ENCODE measurements at places on chromosomes 3 and 15.

GRCh38 chr3:16798738-16799137 lies 86.0 kb upstream of the PLCL2 start:
- no peak for DNase-seq

DNA sequence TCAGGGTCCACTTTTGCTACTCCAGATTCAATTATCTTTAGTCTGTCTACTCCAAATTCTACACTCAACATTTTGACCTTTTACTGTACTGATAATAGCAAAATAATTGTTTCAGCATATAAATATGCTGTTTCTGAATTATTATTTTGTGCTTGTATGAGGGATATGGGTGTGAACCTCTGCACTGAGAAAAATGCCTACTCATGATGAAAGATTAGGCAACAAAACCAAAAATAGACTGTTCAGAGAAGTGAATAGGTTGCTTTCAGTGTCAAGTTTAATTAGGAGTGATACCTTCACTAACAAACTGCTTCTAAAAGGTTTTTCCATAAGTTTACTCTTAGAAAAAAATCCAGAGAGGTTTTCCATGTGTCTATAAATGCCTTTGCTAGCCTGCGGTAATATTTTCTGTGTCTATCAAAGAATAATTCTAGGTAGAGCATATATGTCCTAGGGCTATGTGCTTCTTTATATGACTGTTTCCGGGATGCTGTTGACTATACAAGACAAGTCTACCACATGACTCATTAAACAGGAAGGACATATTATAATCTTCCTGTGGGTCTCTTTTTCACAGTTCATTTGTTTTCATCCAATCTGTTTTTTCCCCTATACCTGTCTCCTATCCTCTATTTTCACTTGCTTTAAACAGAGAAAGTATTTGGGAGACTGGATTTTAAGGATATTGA lies 218.5 kb upstream of the TTC14 start:
- no peak for DNase-seq

DNA sequence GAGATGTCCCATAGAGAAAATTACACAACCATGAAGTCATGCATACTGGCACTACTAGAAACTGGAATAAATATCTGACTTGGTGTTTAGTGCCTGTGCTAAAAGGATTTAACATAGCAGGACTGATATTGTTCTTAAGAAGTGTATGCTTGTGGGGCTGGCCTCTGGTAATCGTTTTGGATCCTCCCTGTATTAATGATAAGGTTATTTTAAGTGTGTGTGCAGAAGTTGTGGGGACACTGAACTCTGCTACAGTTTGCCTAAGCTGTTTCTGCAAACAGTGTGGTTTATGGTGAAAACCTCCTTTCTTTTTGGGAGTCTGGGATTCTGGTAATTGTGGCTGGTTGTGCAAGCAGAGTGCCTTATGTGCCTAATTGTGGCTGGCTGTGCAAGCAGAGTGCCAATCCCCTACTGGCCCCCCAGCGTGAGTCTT lies 120.8 kb downstream of the CLASP2 start:
- DNase-seq: no peak

DNA sequence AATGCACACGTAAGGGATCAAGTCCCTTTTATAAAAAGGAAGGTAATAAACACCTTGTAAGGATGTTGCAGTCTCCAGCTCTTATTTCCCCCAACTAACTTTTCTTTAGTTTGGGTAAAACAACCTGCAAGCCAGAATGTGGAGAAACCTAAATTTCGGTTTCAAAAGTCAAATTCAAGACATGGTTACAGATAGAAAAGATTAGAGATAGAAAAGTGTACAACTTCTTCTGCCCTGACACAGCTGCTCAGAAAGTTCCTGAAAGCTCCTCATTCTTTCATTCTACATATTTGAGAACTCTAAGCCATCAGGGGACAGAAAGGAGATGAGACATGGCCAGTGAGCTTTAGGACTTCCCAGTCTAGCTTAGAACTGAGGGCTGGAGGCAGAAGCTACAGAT lies 574.9 kb downstream of the DIPK2A start:
- DNase-seq: no peak

DNA sequence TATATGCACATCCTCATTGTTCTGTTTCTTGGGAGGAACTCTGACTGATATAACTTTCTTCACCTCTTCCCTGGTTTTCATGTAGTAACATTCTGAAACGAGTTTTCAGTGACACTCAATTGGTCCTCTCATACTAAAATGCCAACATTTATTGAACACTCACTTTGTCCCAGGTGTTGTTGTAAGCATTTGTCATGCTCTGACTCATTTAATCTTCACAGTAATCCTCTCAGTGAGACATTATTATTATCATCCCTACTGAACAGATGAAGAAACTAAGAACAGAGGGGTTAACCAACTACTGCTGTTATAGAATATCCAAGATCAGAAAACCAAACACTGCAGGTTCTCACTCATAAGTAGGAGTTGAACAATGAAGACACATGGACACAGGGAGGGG lies 94.1 kb upstream of the MRPL3 start:
- DNase-seq: no peak

- DNase-seq: no peak
These were observed 8.5 kb upstream of the SLC24A5 start for GRCh38 chr15:48112242-48112641.

GRCh38 chr3:108222853-108223565 lies 785 bp upstream of the IFT57 start:
- no peak for DNase-seq

DNA sequence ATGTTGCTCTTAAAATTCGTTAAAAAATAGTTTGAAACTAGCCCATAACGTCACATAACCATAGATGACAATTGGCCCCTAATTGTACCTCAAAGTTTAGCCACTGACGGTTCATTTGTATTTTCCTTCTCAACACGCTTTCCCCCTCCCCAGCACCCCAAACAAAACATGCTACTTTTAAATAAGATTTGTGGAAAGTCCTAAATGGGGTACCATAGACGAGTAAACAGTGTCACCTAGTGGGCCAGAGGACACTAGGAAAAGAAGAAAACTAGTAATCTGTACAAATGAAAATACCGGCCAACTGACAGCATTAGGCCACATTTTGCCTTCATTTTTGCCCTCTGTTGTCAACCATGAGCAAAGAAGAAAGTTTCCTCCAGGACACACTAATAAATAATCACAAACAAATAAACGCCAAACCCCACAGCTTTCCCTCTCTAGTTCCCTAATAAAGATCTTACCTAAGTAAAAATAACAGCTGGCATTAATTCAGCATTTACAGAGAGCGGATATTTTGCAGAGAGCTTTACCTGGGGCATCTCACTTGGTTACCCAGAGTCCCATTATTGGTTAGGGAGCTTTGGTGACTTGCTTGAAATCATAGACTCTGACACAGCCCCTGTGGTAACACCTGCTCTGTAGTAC lies 175.1 kb upstream of the ATP11B start:
- DNase-seq: no peak

DNA sequence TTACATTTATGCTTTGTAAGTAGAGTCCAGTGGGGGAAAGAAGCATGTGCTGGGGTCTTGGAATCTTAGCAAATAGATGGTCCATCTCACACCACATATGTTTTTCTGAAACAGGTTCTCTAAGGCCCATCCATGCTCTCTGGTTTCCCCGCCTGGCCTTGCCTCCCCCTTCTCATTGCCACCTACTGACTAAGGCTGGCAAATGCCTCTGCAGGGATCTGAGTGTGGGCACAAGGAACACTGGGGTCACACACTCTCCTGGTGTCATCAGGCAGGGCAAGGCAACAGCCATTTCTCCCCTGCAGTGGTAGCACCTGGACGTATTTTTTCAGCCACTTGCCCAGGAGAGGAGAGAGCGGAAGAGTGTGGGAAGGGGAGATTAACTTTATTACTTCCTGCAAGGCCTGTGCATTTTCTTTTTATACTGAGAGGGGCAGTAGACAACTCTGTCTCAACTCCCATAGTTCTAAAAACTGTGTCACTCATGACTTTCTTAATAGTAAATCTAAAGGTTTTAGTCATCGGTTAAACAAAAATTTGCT lies 804.2 kb upstream of the NECTIN3 start:
- DNase-seq: no peak

DNA sequence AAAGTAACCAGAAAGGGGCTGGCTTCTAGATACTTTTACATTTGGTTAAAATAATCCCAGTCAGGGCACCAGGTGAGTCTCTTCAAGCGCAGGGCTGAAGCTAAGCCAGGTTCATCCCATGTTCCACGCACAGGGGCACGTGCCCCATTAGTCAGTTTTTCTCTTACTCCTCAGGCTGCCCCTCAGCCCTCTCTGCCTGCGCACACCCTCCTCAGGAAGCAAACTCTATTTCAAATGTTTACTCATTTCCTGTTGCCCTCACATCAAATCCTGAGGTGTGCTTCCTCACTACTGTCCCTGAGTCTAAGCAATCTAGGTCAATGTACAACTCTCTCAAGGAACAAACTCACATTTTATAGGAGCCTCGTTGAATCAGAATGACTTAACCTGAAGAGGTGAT lies 48.5 kb downstream of the THBS1 start:
- peak; percentile 45 for DNase-seq

GRCh38 chr3:55860049-55860721 lies 373.1 kb upstream of the WNT5A start:
- DNase-seq: no peak

DNA sequence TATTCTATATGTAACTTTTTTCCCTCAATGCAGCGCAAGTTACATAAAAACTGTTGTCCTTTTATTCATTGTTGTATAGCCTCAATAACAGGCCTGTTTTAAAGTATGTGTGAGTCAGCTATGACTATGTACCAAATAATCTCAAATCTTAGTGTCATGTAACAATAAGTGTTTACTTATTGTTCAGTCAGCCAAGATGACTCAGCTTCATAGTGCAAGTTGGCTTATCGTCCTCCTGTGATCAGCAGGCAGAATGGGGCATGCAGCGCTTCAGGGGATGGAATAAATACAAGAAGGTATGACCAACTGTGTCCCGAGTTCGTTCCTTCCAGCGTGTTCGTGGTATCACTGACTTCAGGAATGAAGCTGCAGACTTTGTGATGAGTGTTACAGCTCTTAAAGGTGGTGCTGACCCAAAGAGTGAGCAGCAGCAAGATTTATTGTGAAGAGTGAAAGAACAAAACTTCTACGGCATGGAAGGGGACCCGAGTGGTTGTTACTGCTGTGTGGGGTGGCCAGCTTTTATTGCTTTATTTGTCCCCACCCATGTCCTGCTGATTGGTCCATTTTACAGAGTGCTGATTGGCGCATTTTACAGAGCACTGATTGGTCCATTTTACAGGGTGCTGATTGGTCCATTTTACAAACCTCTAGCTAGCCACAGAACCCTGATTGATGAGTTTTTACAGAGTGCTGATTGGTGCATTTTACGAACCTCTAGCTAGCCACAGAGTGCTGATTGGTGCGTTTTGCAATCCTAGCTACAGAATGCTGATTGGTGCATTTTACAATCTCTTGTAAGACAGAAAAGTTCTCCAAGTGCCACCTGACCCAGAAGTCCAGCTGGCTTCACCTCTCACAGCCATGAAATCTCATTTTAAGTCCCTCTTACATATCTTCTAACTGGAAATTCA lies 1016.0 kb downstream of the MCTP2 start:
- DNase-seq: no peak

DNA sequence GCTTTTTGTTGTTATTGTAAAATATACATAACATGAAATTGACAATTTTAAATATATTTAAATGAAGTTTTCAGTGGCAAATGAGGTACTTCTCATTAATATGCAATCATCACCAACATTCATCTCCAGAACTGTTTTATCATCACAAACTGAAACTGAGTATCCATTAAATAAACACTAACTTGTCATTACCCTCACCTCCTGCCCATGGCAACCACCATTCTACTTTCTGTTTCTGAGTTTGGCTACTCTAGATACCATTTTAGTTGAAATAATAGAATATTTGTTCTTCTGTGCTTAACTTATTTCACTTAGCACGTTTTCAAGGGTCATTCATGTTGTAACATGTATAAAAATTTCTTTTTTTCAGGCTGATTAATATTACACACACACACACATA lies 834.3 kb downstream of the PLOD2 start:
- DNase-seq: no peak

DNA sequence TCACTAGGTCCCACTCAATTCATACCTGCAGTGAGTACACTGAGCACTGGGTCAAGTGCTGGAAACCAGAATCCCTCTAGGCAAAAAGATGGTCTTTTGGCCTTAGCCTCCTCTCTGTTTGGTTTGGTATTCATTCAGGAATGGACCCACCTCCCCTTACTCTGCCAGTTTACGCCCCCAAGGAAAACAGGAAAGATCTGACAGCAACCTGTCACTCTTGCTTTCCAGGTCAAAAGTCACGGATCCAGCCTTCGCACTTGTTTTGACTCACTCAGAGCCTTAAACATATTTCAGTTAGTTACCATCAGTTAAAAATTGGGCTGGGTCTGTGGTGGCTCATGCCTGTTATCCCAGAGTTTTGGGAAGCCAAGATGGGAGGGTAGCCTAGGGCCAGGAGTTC lies 68.1 kb downstream of the SYNM start:
- DNase-seq: no peak

DNA sequence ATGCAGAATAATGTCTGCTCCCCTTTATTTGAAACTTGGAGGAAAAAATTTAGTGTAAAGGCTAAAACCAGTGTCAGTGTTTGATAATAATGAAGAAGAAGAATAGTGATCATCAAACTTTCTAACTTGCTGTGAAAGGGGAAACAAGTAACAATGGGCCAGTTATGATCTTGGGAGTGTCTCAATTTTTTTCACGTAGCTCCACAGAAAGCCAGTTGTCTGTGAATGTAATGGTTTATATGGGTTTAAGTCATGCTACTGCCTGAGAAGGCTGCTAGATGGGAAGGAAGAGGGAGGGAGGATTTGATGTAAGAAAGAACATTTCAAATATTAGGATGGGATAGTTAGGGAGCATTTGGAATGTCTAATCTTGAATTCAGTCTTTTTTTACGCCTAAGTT lies 21.1 kb upstream of the SSR3 start:
- no peak for DNase-seq

GRCh38 chr15:54273928-54274327 lies 295.7 kb downstream of the UNC13C start:
- no peak for DNase-seq

DNA sequence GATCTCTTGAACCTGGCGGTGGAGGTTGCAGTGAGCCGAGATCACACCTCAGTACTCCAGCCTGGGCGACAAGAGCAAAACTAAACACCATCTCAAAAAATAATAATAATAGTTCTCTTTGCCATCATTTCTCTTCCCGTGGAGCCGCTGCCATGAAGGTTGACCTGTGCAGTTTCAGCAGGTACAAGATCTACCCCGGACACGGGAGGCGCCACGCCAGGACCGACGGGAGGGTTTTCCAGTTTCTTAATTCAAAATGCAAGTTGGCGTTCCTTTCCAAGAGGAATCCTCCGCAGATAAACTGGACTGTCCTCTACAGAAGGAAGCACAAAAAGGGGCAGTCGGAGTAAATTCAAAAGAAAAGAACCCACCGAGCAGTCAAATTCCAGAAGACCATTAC lies 11.3 kb upstream of the PPP1R2 start:
- no peak for DNase-seq

- no peak for DNase-seq
These were observed 384.8 kb downstream of the C3orf38 start for GRCh38 chr3:88534534-88534933.

DNA sequence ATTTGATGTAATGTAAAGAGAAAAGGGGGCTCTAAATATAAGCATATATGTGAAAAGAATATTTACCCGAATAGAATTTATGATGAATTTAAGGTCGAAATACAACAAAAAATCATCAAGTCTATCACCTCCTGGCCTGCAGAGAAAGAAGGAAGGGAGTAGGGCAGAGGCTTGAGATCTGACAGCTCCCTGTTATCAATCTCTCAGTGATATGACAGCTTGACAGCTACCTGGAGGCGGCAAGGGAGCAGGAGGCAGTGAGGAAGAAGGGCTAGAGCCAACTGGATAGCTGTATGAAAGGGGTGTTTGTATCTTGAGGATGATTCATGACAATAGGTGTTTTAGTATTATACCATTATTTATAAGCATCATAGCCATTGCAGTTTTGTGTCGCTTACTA lies 299.8 kb upstream of the DNAJC19 start:
- no peak for DNase-seq
